ENCODE measurements at places on chromosomes 11 and 22.

DNA sequence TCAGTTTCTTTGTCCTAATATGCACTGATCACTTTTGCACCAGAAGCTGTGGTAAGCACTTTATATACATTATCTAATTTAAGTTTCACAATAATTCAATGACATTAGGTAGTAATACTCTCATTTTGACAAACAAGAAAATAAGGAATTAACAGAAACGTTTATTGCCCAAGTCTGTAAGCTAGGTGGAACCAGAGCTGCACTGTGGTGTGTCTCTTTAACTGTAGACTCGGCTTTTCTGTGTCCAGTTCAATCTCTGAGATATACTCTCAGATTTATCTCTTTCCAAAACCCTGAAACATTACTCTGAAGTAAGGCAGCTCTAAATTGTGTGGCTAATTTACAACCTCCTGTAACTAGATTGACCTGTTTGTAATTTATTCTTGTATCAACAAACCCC lies 101.1 kb downstream of the MUC15 start:
- DNase-seq = no peak

DNA sequence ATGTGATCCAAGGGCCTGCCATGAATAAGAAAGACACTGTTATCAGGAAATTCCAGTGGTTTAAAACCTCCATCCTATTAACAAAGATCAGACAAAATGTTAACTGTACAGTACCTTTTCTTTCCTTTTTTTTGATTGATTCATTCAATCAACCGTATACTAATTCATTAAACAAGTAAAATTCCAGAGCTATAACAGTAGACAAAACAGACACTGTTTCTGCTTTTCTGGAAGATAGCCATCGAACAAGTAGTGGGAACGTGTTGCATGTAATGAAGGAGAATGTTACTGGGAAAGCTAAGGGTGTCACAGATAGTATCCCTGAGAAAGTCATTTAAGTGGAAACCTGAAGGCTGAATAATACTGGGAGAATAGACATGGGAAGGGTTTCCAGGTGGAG lies 73.7 kb upstream of the ALKBH3 start:
- DNase-seq = no peak

DNA sequence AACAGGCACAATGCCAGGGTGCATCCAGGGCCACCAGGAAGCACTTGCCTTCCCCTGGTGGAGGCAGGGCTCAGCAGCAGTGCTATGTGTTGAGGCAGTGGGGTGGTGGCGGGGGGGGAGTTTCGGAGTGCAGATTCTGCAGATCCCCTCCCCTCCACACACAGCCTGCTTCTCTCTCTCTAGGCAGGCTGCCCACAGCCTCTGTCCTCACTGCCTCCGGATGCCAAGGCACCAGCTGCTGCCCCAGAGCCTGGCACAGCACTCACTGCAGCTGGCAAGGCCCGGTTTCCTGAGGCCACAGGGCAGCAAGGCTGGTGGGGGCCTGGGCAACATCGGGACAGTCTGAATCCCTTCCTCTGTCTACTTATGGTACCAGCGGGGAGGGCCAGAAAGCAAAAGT lies 35.8 kb downstream of the NRXN2 start:
- DNase-seq = no peak

- no peak for DNase-seq
These were observed 37.9 kb downstream of the MAPK1 start for GRCh38 chr22:21829523-21829922.

DNA sequence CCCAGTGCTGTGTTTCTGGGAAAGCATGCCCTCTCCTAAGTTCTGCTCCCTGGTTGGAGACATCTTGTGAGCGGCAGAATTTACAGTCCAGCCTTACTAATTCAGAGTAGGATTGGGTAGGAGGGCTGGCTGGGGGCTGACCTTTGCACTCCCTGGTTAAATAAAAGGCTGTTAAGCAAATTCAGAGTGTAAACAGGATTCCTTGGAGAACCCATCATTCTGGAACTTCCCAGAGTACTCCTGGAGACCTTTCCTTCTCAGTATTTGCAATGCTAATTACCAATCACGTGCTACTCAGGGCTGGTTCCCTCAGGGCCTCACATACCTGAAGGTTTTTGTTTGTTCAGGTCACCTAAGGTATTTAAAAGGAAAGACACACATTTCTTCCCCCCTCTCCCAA lies 340.2 kb downstream of the TBC1D22A start:
- no peak for DNase-seq

- DNase-seq = no peak
These were observed 29.7 kb downstream of the KIAA0930 start for GRCh38 chr22:45210991-45211390.

- DNase-seq = no peak
These were observed 6.7 kb downstream of the OR5AN1 start for GRCh38 chr11:59365232-59366018.

DNA sequence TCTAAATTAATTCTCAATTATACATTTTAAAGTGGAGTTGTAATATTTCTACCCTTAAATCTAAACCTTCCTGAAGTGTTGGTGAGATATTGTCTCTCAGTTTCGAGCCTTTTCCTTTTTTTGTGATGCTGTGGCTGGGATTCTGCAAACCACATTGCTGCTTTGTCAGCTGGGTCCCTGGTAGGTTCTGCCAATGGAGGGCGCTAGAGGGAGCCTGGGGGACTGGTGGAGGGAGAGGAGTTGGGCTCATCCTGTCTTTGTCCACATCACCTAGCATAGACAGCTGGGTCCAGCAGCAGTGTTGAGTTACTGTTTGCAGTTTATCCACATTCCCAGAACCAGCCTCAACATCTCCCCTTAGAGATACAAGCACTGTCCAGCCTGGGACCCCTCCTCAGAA lies 41.0 kb downstream of the TRAF6 start:
- DNase-seq = peak; percentile 25

- peak; percentile 69 for DNase-seq
These were observed 12.7 kb upstream of the ARHGEF17 start for GRCh38 chr11:73295241-73295995.

DNA sequence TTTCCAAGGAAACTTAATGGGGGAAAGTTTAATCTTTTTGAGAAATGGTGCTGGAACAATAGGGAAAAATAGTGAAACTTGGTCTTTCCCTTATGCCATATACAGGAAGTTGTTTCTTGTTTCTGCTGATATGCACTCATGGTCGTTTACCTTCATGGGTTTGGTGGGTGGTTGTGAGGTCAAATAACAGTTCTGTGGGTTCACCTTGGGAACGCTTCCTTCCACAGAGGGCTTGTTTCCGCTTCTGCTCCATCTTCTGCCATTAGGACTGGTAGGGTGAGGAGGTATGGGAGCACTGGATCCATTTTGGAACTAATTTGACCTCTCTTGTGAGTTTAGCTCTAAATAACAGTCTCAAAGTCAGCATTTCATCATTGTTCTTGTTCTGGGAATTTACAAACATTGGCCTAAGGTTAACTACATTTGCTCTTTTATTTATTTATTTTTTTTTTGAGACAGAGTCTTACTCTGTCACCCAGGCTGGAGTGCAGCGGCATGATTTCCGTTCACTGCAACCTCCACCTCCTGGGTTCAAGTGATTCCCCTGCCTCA lies 17.6 kb upstream of the RELA start:
- no peak for DNase-seq

- no peak for DNase-seq
These were observed 3.8 kb downstream of the SLC7A4 start for GRCh38 chr22:21028277-21029251.

GRCh38 chr22:36136988-36137387 lies 23.6 kb downstream of the APOL3 start:
- DNase-seq = no peak

GRCh38 chr22:28129319-28129962 lies 210.4 kb upstream of the PITPNB start:
- DNase-seq = no peak

DNA sequence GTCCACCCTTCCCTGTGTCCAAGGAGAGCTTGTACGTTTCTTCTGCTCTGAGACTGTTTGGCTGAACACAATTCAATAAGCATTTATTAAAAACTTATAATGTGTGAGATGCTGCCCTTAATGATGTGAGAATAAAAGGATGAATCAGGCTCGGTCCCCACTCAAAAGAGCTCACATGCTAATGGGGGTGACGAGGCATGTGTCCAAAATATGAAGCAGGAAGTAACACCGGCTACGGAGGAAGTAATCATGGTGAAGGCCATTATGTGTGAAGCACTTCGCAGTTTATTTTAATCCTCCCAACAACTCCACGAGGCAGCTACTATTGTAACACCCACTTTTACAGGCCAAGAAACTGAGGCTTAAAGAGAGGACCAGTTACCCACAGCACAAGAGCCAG lies 3.4 kb upstream of the RASD2 start:
- DNase-seq = no peak

- no peak for DNase-seq
These were observed 196.3 kb upstream of the ARHGAP20 start for GRCh38 chr11:110908401-110909105.

DNA sequence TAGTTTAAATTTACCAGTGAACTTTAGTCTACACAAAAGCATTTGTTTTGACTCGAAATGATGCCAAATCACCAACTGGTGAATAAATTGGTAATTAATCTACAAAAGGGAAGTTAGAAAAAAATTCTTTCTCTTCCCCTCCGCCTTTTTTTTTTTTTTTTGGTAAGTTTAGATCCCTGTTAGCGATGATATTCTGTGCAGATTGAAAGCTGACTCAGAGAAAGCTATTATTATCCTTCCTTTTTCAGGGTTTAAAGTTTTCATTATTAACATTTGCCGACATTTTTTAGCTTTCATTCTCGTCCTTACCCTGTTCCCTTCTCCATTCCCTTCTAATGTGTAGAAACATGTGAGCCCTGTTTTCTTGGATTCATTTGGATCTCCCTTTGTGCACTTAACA lies 16.8 kb upstream of the NUP160 start:
- no peak for DNase-seq

- no peak for DNase-seq
These were observed 231.1 kb downstream of the SWAP70 start for GRCh38 chr11:9895006-9895405.

GRCh38 chr11:77140231-77140851 lies 12.3 kb downstream of the MYO7A start:
- DNase-seq = no peak

- no peak for DNase-seq
These were observed 7.2 kb downstream of the PPFIBP2 start for GRCh38 chr11:7520981-7521487.

GRCh38 chr22:27409299-27409698 lies 392.3 kb downstream of the MN1 start:
- no peak for DNase-seq

DNA sequence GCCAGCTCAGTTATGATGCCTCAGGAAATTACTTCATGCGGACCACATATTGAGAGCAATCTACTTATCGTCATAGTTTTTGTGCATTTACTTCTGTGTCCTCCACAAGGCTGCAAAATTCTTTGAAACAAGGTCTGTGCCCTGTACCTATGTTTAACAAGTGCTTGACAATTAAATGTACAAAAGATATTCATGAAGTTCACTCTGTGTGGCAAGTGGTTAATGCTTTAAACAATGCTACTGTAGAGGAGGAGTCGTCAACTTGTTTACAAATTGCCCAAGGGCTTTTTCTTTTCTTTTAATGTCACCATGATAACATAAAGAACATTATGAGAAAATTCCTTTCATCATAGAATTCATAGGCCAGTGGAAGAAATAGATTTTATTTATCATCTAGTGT lies 871.5 kb upstream of the CCDC90B start:
- DNase-seq = no peak

- DNase-seq = no peak
These were observed 50.5 kb downstream of the BTG4 start for GRCh38 chr11:111461460-111462235.

DNA sequence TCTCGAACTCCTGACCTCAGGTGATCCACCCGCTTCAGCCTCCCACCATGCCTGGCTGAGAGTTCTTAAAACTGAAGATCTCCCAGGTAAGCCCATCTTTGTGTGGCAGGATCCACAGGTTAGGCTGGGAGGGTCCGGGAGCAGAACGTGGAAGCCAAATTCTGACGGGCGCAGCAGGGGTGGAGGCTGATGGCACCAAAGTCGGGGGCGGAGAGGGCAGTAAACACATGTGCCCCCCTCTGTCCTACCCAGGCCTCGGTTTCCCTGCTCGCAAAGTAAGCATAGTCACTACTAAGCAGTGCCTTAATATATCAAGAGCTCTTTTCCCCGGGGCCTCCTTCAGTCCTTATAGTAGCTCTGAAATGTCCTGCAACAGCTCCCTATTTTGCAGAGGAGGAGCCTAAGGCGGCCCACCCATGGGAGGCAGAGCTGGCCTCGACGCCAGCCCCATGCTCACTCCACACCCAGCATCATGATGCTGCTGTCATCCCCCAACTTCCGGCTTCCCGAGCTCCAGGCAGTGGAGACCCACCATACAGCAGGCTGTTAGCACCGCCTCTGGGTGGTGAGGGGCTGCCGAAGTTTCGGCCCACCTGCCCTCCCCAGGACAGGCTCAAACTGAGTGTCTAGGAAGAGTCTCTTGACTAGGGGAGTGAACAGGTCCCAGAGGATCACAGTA lies 230.0 kb downstream of the CTTN start:
- DNase-seq = no peak

DNA sequence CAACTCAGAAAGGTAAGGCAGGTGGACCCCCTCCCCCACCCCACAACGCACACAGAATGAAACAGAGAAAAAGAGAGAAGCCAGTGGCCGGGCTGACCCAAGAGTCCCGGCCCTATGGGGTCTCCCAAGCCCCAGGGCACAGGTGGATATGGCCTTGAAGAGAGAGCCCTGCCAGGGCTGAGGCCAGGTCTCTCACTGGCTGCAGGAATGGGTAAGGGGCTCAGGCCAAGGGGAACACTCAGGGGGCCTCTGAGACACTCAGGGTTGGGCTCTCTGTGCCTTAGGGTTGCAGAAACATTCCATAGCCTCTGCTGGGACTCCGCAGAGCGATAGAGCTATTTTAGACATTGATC lies 98.0 kb downstream of the PDE2A start:
- DNase-seq = no peak

- no peak for DNase-seq
These were observed 82.1 kb downstream of the HIPK3 start for GRCh38 chr11:33339247-33339646.

All from stimulated activated CD4-positive, alpha-beta T cell treated with anti-CD3 and anti-CD28 coated beads, Interleukin-12 subunit alpha, Interleukin-12 subunit beta, amount 100 ng/mL, for 48 hours (primary cell).